Central memory CD4-positive, alpha-beta T cell (primary cell): ENCODE measurements at places on chromosomes 2 and 18.

GRCh38 chr2:200756618-200757321 is 54.9 kb upstream of the BZW1 start:
- DNase-seq, result no peak

- DNase-seq, result no peak
These were observed 37.9 kb downstream of the LNPK start for GRCh38 chr2:175964195-175964594.

GRCh38 chr2:48915227-48915626 is 159.7 kb upstream of the LHCGR start:
- DNase-seq, result no peak

- DNase-seq, result no peak
These were observed 3.9 kb upstream of the HRH4 start for GRCh38 chr18:24456549-24456948.

GRCh38 chr18:33014060-33014796 is 241.4 kb upstream of the KLHL14 start:
- no peak for DNase-seq

DNA sequence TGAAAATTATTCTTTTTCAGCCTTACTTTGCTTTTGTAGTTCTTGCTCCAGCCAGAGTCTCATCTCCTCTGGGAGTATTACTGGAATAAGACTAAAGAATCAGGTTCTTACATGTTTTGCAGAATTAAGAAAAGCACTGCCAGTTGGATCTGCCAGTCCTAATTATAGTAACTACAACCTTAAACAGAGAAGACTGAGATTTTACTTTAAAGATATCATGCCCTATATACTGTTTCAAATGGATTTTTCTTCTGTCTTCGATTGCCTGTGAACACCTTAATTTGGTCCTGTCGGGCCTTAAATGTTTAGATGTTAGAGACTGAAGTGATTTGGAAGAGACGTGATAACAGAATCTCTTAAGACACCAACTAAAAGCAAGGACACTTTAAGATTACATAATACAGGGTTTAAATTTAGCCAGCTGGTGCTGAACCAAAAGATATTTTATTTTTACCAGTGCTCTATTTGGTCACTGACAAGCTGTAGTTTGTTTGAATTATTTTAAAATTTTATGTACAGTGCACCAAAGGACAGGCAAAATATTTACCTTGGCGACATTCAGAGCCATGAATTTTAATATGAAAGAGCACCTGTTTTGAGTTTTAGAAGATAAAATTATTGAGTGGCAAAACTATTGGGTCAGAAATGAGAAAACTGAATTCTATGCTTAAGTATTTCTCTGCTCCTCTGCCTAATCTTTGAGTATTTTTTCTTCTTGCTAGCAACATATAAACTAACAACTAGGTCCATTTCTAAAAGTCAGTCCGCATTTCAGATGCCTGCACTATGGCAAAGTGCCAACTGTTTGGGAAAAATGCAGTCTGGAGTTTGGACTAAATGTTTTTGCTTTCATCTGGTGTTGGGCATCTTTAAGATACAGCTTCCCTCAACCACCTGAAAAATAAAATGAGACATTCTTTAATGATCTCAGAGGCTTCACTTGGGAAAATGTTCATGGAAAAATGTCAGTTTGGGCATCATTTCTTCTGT is 300.0 kb downstream of the XIRP2 start:
- DNase-seq, result no peak

- DNase-seq, result no peak
These were observed 1867.9 kb upstream of the LRRTM1 start for GRCh38 chr2:82172483-82172882.

- DNase-seq, result no peak
These were observed 146.5 kb downstream of the CDH7 start for GRCh38 chr18:65897292-65897691.

DNA sequence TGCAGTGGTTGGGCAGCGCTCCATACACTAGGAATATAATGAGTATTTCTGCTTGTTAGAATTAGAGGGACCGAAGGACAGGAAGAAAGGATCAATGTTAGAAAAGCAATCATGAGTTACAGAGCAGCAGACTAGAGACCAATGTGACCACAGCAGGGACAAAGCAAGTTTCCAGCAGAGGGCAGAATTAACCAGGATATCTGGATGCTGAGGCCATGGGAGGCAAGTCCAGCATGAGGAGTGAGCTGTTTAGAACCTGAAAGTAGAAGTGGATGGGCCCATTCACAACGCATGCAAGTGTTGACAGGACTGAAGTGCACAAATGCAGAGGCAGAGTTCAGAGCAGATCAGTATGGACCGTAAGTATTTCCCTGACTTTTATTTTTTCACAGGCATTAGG is 910.4 kb upstream of the GYPC start:
- DNase-seq, result no peak

DNA sequence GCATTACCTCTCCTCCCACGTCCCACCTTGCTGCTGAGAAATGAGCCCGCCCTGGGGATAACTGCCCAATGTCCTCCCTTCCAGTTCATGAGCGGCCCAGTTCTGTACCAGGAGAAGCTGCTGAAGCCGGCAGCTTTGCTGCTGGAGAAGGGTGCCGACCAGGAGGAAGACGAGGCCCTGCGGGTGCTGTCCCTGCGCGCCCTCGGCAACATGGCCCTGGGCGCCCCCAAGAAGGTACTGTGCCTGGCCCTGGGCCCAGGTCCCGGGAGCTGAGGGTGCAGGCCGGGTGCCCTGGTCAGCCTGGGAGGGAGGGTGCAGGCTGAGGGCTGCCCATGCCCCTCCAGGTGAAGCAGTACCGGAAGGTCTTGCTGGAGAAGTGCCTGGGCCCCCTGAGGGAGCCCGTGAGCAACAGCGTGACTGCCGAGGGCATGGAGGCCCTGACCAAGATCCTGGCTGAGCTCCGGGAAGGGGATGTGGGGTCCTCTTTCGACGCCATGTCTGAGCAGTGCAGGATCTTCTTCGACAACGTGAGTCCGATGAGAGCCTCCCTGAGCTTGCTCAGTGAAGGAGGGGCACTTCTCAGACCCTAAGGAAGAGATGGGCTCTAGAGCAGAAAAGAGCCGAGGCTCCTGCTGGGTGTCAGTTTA is 25.7 kb downstream of the HJURP start:
- no peak for DNase-seq

GRCh38 chr2:112942654-112943002 is 31.7 kb downstream of the IL37 start:
- DNase-seq, result no peak
